Bronchial smooth muscle cell (primary cell): ENCODE measurements at places on chromosomes 5 and 9. TPM values are rescaled to one million over a fixed set of nuclear protein-coding genes. Genes with fewer than 3 reads are reported as not detected.

DDX4 gene
- not detected in 2 replicates for total RNA-seq

TMEM232 gene
- 6.3 and 14.7 TPM in 2 replicates for total RNA-seq

ANKRD18A gene
- not detected in 2 replicates for total RNA-seq

COL23A1 gene
- total RNA-seq: under 0.01 TPM in 1 of 2 replicates, not detected in the other

VLDLR gene
- 6.6 and 17.3 TPM in 2 replicates for total RNA-seq

CCDC152 gene
- total RNA-seq: 0.09 and 2.2 TPM in 2 replicates

ABLIM3 gene
- total RNA-seq: 23.6 and 24.9 TPM in 2 replicates

RABEPK gene
- 37.8 and 53.8 TPM in 2 replicates for total RNA-seq

GMCL2 gene
- not detected in 2 replicates for total RNA-seq

SMC2 gene
- 3.1 and 9.6 TPM in 2 replicates for total RNA-seq

ABO gene
- total RNA-seq: not detected in 2 replicates

BARX1 gene
- total RNA-seq: not detected in 2 replicates

HRCT1 gene
- 0.16 and 0.17 TPM in 2 replicates for total RNA-seq

PHPT1 gene
- 177 and 292 TPM in 2 replicates for total RNA-seq

ZDHHC11B gene
- 0.32 and 0.43 TPM in 2 replicates for total RNA-seq

STXBP1 gene
- total RNA-seq: 21.3 and 23.2 TPM in 2 replicates

NPM1 gene
- 1,214 and 1,530 TPM in 2 replicates for total RNA-seq

TAS2R1 gene
- total RNA-seq: not detected in 2 replicates

PDE6A gene
- not detected in 2 replicates for total RNA-seq

SLC1A1 gene
- total RNA-seq: 4.8 and 8.5 TPM in 2 replicates

ENC1 gene
- total RNA-seq: 11.7 and 14.5 TPM in 2 replicates

FOXD4L5 gene
- total RNA-seq: 0.09 and 0.16 TPM in 2 replicates

NTNG2 gene
- 3.5 and 4.0 TPM in 2 replicates for total RNA-seq

ATP6V0E1 gene
- 310 and 458 TPM in 2 replicates for total RNA-seq

ZNF622 gene
- total RNA-seq: 62.9 and 72.5 TPM in 2 replicates

SOWAHA gene
- under 0.01 TPM in 2 replicates for total RNA-seq

FGF1 gene
- total RNA-seq: 0.34 and 0.47 TPM in 2 replicates

FGD3 gene
- not detected in 2 replicates for total RNA-seq

MIGA2 gene
- 20.2 and 25.5 TPM in 2 replicates for total RNA-seq

CEL gene
- 0.32 and 0.34 TPM in 2 replicates for total RNA-seq

ENTPD2 gene
- under 0.01 TPM in 1 of 2 replicates, not detected in the other for total RNA-seq
